ENCODE measurements at places on chromosomes 3 and 15.

GRCh38 chr15:85116925-85117646 lies 135.4 kb downstream of the PDE8A start:
- DNase-seq, result no peak

DNA sequence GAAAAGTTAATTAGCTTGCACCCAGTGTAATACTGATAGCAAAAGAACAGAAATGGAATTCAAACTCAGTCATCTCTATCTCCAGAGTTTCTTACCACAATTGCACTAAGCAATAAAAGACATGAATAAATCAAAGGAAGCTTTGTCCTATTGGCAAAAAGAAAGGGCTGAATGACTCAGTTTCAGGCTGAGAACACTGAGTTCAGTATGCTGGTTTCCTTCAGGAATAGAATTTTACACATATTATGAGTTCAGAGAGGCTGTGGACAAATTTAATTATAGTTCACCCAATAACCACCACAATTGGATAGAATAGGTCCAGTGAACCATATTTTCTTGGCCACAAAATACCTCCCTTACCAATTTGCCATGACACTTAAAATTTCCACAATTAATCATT lies 249.7 kb downstream of the KCNMB2 start:
- no peak for DNase-seq

GRCh38 chr3:28018925-28019718 lies 222.3 kb upstream of the CMC1 start:
- no peak for DNase-seq

DNA sequence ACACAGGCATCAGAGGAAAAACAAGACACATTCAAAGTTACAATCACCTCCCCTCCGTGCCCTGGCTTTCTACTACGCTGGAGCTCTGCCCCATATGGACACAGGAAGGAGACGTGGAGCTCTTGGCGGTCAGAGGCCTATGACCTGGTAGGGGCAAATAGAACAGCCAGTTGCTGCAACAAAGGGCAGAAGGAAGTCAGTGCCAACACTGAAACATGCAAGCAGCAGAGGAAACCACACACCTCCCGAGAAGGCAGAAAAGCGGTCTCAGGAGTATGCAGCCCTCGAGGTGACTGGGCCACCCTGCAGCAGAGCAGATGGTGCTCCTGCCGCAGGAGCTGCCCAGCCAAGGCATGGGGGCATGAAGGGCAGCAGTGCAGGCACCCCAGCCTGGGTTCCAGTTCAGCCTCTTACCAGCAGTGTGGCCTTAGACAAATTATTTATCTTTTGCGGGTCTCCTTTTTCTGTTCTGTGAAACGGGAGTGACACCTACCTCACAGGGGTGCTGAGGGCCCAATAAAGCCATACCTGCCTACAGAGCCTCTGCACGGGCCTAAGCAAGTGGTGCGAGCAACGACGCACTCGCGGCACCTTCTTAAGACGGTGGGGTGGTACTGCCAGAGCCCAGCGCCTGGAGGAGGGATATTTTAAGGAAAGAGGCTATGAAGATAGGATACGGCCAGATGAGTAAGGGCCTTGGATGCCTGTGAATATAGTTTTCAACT lies 8.6 kb downstream of the ZXDC start:
- no peak for DNase-seq

GRCh38 chr3:24270744-24271143 lies 223.9 kb downstream of the THRB start:
- no peak for DNase-seq

- no peak for DNase-seq
These were observed 10.6 kb downstream of the ALDH1A3 start for GRCh38 chr15:100890051-100890720.

GRCh38 chr3:21407743-21408142 lies 343.3 kb downstream of the ZNF385D start:
- peak; percentile 1 for DNase-seq

- no peak for DNase-seq
These were observed at the start of gene TMIE for GRCh38 chr3:46701181-46701939. Gene TMIE, plus strand, starts transcription at chr3:46701392. Its CDS starts 96 bp downstream, at chr3:46701488.

DNA sequence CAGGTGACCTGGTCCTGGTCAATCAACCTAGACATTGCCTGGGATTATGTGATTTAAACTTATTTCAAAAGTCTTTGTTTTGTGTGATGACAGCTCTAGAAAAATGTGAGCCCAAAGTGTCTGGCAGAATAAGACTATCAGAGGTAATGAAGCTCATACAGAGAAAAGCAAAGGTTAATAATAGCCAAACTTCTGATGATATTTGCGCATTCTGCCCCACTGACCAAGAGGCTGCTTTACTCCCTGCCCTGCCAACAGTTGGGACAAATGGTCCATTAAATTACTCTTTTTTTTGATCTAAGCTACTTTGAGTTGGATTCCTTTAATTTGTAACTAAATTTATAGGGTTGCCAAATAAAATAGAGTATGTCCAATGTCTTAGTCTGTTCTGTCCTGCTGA lies 911.2 kb downstream of the MCTP2 start:
- DNase-seq, result no peak

DNA sequence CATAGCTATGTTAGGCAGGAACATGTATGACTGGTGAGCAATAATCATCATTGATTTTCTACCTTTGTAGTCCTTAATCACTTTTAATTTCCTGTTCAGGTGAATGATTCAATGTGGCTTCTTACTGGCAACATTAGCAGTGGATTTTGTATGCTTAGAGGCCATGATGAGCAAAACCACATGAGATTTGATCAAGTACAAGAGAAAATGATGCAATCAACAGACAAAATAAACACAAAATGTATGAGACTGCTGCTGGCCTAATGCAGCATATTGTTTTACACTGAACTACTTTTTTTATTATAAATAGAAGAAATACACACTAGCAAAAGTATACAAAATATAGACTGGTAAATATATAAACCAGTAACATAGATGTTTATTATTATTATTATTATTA lies 47.5 kb upstream of the SI start:
- DNase-seq, result no peak

DNA sequence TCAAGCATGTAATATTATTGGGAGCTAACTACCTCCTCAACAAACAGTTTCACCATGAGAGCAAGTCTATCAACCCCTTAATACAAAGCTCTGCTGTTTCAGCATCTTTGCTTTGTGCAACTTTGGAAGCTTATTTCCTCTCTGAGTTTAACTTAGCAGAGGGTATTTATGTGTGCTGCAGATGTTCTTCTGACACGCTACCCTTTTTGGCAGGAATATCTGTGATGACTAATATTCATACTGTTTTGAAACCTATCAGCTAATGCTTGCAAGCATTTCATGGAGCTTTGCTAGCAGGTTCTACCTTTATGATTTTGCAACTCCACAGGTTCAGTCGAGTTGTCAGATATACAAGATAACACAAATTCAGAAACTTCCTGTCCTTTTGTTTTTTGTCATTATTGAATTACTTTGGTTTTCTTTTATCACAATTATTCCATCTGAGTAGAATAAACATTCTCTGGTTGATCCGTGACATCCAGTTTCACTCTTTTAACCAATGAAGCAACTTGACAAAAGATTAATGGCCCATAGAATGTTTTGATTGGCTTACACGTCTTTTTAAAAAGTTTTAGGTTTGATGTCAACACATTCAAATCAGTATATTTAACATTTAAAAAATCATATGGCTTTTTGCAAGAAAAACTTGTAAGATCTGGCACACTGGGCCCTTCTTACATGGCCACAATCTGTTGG lies 1.7 kb upstream of the SLC9A9 start:
- peak; percentile 89 for DNase-seq

DNA sequence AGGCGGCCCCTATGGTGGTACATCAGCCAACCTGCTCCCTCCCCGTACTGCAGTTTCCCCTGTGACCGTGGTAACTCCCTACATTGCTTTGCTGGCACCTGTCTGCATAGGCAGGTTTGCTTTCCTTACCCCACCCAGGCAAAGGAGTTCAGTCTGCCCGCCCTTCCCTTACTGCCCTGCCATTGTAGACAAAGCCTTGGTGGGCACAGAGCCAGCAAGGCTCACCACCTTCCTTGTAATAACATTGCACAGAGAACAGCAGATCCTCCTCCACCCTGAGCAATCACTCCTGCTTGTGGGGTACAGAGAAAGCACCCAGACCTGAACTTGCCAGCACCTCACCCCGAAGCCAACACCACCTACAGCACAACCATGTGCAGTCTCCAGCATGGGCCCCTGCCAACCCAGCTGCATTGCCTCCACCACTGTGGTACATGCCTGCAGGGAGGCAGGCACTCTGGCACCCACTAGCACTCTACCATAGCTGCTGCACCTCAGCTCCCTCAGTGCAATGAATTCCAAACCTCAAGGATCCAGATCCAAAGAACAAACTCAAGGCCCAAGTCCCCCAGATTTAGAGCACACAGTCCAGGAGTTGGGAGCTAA lies 192.7 kb upstream of the KCNMB2 start:
- DNase-seq, result no peak

DNA sequence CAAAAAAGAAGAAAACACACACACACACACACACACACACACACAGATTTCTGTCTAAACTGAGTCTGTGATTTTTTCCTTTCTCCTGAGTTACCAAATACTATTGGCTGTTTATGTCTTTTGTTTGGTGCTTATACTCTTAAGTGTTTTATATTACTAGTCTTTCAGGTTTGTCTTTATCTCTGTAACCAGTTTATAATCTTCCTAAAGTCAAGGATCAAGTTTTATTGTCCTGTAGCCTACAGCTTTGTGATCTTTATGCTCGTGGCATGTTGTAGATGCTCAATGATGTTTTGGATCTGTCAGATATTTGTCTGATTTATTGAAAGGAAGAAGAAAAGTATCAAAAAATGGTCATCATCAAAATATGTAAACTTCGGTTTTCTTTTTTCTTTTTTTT lies 4.6 kb downstream of the MAP2K5 start:
- no peak for DNase-seq

DNA sequence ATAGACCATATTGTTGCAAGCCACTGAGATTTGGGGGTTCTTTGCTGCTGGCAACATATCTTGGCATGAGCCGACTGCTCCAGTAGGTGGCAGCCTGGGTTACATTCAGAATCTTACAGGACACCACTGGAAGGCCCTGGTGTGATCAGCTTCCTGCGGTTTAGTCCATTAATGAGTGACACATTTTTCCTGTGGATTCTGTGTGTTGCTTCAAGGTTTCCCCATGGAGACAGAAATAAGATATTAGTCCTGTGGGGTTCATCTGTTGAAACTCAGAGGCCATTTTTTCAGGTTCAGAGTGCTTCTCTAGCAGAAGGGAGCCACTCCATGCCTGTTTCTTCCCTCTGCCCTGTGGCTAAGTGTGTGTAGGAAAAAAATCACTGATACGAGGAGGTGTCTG lies 116.2 kb downstream of the MFSD1 start:
- peak; percentile 88 for DNase-seq

- peak; percentile 26 for DNase-seq
These were observed 446.8 kb upstream of the DPH6 start for GRCh38 chr15:35992791-35993190.

DNA sequence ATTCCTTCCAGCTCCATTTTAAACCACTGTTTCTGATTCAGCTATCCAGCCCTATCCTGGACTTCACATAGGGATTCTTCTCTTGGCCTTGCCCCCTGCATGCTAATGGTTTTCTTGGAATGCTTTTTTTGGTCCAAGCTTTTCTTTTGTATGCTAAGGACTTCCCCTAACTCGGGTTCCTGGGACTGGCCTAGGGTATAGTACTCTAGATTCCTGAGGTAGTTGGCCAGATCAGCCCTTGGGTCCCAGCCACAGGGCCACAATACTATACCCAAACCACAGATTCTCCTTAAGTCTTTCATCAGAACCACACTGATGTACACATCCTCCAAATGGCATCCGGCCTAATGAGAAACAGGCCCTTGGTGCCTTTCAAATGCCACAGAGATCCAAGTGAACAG lies 2.8 kb downstream of the FYCO1 start:
- DNase-seq, result peak; percentile 98

DNA sequence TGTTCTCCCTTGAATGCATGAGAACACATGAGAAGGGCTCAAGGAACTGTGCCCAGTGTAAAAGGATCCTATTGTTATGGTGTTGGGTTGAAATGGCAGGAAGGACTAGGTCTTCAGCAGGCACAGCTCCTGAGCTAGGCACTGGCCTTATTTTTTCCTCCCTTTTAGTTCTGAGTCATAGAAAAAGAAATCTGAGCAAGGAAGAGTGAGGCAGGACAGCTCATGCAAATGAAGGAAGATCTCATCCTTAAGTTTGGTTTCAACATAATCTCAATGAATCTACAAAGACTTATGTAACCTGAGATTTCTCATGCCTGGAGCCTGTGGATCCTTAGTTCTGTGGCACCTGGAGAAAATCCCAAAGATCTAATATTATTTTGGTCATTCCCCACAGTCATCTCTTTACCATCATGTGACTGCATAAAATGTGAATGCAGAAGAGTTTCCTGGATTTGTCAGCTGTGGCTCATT lies 188.6 kb upstream of the TBL1XR1 start:
- peak; percentile 38 for DNase-seq

GRCh38 chr3:18988614-18989229 lies 159.6 kb upstream of the KCNH8 start:
- no peak for DNase-seq

GRCh38 chr3:197814372-197814771 lies 23.3 kb downstream of the LRCH3 start:
- no peak for DNase-seq

DNA sequence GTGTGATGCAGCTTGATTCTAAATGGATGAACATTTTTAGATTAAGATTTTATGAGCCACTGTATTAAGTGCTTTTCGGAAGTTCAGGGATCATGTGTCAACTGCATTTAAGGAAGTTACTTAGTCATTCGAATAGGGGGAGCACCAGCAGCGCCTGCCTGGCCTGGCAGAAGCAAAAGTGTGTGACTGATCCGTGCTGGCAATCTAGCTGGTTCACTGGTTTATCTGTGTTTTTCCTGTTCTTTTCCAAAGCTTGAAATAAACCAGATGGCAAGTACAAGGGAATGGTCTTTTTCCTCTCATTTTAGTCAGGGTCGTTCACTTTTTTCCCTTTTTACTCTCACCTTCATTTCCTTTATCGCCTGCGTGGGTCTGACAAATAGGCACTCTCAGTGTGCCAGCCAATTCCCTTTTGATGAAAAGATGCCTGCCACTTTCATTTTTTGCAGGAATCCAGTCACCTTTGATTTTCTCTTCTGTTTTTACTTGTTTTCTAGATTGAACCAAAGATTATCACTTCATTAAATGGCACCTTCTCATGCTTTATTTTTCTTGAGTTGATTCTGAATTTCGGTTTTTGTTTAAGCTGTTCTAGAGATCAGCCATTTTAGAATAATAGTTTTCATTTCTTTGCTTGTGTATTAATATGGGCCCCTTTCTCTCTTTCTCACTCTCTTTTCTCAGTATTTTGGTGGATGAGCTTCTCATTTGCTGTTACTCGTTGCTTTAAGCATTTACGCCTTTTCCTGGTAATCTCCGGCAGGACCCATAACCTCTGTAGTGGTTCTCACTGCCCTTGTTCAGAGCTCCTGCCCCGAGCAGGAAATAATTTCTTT lies 2.8 kb downstream of the ABHD2 start:
- peak; percentile 51 for DNase-seq

GRCh38 chr15:27730868-27731267 lies 368.2 kb downstream of the OCA2 start:
- DNase-seq, result peak; percentile 72
